ENCODE measurements at places on chromosomes 1 and 21. TPM values are rescaled to one million over a fixed set of nuclear protein-coding genes. Genes with fewer than 3 reads are reported as not detected.

Gene PDE4DIP
- total RNA-seq = 38.8 TPM

Gene OR2T34
- total RNA-seq = not detected

Gene SYT11
- 0.62 TPM for total RNA-seq

Gene PCP4
- total RNA-seq = not detected

Gene SPRR3
- total RNA-seq = 0.70 TPM

Gene GNAT2
- not detected for total RNA-seq

Gene PLA2G2D
- total RNA-seq = not detected

Gene ST6GALNAC3
- 0.38 TPM for total RNA-seq

Gene RNF186
- total RNA-seq = not detected

Gene FAM72B
- total RNA-seq = 2.5 TPM

Gene RPS6KA1
- 150 TPM for total RNA-seq

Gene ZNF281
- total RNA-seq = 12.5 TPM

Gene S100A5
- not detected for total RNA-seq

Gene C4BPA
- not detected for total RNA-seq

Gene MYOG
- total RNA-seq = not detected

Gene TAS1R1
- total RNA-seq = not detected

Gene S100A9
- 1,435 TPM for total RNA-seq

Gene TPM3
- total RNA-seq = 438 TPM

Gene RGS18
- total RNA-seq = 0.11 TPM

Gene HOOK1
- total RNA-seq = 5.0 TPM

Gene LRRN2
- total RNA-seq = not detected

Gene B3GALT5
- not detected for total RNA-seq

Gene SSR2
- 494 TPM for total RNA-seq

Gene TEDDM1
- total RNA-seq = not detected

Gene OR10J5
- total RNA-seq = not detected

Gene DAP3
- total RNA-seq = 167 TPM

Gene LAMC1
- total RNA-seq = 123 TPM

Gene VCAM1
- not detected for total RNA-seq

Gene TARBP1
- total RNA-seq = 30.6 TPM

Gene GBP5
- total RNA-seq = 0.11 TPM

Gene CXADR
- total RNA-seq = 11.7 TPM

Measured in hair follicular keratinocyte (primary cell).